ENCODE measurements at places on chromosomes 12 and 14.

GRCh38 chr14:77988096-77988870 is 181.9 kb upstream of the NRXN3 start:
- no peak for DNase-seq

- DNase-seq, result no peak
Measured at GRCh38 chr12:32876004-32876403, 20.6 kb downstream of the PKP2 start.

- DNase-seq, result no peak
Measured at GRCh38 chr14:82796086-82796485, 1262.4 kb upstream of the SEL1L start.

- no peak for DNase-seq
Measured at GRCh38 chr14:60313093-60313492, 64.1 kb downstream of the PPM1A start.

- no peak for DNase-seq
Measured at GRCh38 chr14:83757916-83758315, 1772.0 kb upstream of the FLRT2 start.

DNA sequence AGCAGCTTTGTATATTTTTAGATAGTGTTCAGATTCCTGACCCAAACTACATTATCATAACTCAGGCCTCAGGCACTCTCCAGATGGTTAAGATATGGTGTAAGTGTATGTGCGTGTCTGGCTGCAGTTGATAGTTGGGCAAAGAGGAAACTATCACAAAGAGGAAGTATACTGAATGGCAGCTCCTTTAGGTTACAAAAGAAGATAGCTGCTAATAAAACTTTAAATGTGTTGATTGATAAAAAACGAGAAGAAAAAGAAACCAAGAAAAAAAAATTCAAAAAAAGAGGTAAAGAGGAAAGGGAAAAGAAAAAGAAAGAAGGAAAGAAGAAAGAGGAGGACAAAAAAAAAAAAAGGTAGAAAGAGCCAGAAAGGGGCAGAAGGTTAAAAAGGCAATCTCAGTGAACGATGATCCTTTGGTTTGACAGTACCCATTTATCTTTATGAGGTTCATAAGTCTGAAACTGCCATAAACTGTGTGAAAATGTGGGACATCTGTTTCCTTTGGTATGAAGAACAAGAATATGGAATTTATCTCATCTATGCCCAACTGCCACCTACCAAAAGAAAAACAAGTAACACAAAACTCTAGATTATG is 42.2 kb downstream of the TAOK3 start:
- DNase-seq, result no peak

- no peak for DNase-seq
Measured at GRCh38 chr14:104707608-104708595, 16.1 kb upstream of the ADSS1 start.

- no peak for DNase-seq
Measured at GRCh38 chr14:99063620-99064225, 208.3 kb downstream of the BCL11B start.

DNA sequence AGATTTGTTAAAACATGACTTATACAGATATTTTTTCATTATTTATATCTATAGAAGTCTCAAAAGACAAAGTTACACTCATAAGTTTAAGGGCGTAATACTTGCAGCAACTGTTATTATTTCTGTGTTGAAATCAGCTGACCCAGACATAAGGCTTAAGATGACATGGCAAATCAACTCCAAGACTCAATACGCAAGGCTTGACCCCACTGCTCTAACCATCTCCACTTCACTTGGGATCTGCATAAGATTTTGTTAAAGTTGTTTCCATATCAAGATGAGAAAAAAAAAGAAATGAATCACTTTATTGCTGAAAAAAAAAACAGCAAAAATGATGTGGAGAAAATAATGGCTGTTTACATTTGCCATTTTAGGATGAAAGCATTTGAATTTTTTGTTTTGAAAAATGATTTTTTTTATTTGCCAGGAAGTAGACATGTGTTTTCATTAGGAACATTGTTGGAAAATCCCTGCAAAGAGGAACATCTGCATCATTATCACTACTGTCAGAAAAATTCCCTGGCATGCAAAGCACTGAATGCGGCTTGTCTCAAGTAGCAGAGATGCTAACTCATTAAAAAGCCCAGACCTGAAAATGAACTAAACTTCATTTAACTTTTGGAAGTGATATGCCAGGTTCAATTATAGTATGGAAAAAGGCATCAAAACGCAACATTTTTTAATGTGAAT is 73.5 kb downstream of the LIN7A start:
- no peak for DNase-seq

GRCh38 chr12:89350630-89351488 is 1.4 kb downstream of the DUSP6 start:
- DNase-seq, result peak; percentile 21

Measured in stimulated activated CD4-positive, alpha-beta T cell treated with anti-CD3 and anti-CD28 coated beads, Interleukin-4, amount 100 ng/mL, for 1 hour (primary cell).